T-helper 2 cell (primary cell): ENCODE measurements at places on chromosomes 2 and 18.

GRCh38 chr2:104407641-104408040 is 446.3 kb upstream of the POU3F3 start:
- DNase-seq, result no peak

GRCh38 chr2:12376025-12376424 is 340.7 kb upstream of the TRIB2 start:
- peak; percentile 27 for DNase-seq

- no peak for DNase-seq
These were observed 146.5 kb downstream of the CABLES1 start for GRCh38 chr18:23281626-23282436.

DNA sequence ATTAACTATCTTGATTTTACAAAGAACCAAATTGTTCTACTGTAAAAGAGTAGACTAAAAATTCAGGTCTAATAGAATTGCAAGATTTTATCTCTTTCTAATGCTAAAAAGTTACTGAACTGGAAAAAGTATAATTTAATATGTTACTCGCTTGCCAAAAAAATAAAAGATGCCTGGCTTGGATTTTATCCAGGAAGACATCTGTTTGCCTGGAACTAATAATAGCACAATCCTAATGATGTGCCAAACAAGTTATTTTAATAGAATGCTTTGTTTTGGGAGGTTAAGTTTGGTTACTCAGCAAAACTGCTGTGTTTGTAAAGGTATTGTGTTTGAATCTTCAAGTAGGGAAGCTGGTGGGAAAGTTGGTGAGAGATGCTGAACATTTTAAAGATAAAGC is 19.4 kb upstream of the ZSWIM2 start:
- no peak for DNase-seq

- no peak for DNase-seq
These were observed 96.3 kb downstream of the EVA1A start for GRCh38 chr2:75464348-75464946.

DNA sequence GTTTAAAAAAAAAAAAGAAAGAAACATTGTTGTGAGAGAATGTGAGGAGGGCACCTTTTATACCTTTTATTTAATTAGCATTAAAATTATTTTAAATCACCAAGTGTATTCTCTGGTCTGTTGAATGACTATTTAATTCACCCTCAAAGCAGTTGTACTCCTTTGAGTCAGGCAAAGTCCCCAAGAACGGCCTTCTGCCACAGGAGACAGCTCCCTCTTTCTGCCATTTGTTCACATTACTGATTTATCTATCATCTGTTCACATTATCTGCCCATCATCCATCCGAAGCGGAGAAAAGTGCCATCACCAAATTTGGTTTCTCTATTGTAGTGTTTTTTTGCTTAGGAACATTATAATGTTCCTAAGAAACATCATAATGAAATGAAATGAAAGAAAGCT is 240.7 kb upstream of the DPP10 start:
- DNase-seq, result no peak

DNA sequence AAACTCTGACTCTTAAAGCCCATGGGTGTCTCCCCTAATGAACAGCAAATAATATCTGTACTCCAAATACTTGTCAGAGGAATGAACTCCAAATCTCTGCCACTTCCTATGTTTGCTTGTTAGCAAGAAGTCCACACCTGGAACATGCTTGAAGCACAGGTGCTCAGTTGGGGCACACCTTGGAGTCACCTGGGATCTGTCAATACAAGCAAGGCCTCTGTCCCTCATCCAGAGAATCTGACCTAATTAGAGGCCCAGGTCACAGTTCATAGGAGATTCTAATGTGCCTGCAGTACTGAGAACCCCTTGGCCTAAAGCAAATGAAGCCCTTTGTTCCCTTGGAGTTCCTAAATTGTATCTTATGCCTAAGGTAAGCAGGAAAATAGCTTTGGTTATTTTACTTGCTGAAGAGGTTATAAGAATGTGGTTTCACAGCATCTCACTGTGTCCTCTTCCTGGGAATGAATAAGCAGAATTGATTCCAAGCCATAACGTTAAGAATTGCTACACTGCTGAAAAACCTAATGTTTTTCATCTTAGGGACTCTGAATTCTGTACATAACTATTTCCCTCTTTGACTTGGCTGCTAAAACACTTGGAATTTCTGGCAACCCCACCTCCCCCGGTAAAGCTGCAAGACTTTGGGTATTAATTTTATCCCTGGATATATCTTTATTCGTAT is 113.4 kb downstream of the PIEZO2 start:
- no peak for DNase-seq

GRCh38 chr2:235563056-235563910 is 69.4 kb downstream of the AGAP1 start:
- no peak for DNase-seq

GRCh38 chr2:166333801-166334200 is 41.9 kb downstream of the SCN9A start:
- no peak for DNase-seq
